ENCODE measurements at places on chromosomes 7 and 10.

- no peaks in the 10 kb centered on the region for H3K27me3 ChIP-seq
- H3K4me1 ChIP-seq = no peaks in the 10 kb centered on the region
- H3K27ac ChIP-seq = no peak overlapping the region
- no peaks in the 10 kb centered on the region for H3K36me3 ChIP-seq
These were observed 12.1 kb downstream of the SLC16A12 start for GRCh38 chr10:89523274-89523673.

GRCh38 chr7:101066141-101066832, 19.0 kb upstream of the TRIM56 start:
- no peak overlapping the region for H3K4me3 ChIP-seq
- DNase-seq = no peak
- H3K27ac ChIP-seq = no peak overlapping the region
- no peaks in the 10 kb centered on the region for H3K36me3 ChIP-seq
- peaks cover 8% of the 10 kb centered on the region for H3K27me3 ChIP-seq

GRCh38 chr10:26173837-26174236, 42.7 kb upstream of the GAD2 start:
- H3K27ac ChIP-seq = no peak overlapping the region
- H3K4me1 ChIP-seq = no peaks in the 10 kb centered on the region
- H3K4me3 ChIP-seq = no peak overlapping the region
- DNase-seq = no peak

DNA sequence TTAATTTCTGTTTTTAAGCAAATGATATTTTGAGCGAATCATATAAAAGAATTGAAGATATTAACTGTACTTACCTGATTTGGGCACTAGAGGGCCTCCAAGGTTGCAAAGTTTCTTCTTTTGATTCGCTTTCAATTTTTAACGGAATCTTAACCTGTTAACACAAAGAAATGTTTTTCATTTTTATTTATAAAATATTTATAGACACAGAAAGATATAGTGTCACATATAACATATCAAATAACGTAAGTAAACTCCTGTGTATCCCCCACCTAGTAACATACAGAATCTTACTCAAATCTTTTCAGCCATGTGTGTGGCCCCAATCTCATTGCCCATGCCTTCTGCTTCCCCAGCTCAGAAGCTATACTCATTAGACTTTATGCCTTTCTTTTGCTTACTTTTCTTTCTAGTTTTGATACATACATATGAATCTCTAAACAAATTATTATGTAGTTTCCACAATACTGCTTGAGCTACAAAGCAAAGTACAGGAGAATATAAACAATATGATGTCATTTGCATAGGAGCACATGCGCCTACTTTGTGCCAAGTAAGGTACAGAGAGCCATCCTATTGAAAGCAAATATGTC, 49.5 kb upstream of the ZPBP start:
- peak; percentile 43 for DNase-seq
- no peak overlapping the region for H3K4me3 ChIP-seq
- peaks cover 5% of the 10 kb centered on the region for H3K4me1 ChIP-seq
- H3K27ac ChIP-seq = no peak overlapping the region
- H3K36me3 ChIP-seq = no peaks in the 10 kb centered on the region
